ENCODE measurements at places on chromosomes 1 and 21.
A peak's percentile ranks its signal among the peaks of the same experiment; 100 is the strongest.

- no peak for DNase-seq
These were observed 121.2 kb upstream of the KCNJ6 start for GRCh38 chr21:38037416-38037815.

DNA sequence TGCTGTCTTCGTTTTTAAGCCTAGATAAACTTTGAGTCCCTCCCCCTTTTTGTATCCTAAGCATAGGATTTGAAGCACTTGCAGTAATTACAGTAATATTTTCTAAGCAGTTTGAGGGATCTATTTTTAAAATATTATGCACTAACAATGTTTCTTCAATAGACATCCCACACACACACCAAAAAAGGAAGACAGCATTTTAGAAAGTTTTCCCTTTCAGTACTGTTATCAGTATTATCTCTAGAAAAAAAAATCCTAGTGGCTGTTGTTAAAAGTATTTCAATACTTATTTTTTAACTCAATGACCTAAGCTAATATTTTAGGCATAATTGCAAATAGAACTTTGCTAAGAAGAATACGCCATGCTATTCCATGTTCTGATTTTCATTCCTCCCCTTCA is 15.1 kb downstream of the MCOLN3 start:
- no peak for DNase-seq

GRCh38 chr1:172041102-172041501 is 199.8 kb downstream of the DNM3 start:
- DNase-seq: no peak

DNA sequence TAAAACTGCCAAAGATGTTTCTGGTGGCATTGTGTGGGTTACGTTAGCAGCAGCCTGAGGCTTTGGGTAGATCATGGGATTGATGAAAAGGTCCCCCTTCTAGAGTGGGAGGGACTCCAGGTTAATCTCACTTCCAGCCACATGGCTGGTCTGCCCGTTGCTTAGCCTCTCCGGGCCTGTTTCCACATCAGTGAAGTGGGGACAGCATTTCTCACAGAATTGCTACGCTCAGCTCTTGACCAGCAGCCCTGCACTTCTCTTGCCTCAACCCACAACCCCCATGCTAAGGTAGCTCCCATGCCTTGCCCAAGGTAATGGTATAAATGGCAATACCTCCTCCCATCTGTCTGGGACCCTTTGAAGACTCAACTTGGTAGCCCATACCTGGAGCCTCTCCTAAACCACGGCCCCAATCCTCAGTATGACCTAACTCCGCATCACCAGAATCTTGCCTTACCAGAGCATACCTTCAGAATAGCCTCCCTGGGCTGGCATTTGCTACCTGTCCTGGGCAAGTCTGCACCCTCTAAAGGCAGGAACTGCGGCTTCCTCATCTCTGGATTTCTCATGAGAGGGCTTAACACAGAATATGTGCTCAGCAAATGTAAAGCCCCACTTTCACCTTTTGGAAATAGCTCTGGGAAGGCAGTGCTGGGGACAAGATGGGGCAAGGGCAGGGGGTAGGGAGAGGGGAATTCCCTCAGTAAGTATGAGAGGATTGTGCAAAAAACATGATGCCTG is 10.9 kb upstream of the GUCA2A start:
- no peak for DNase-seq

DNA sequence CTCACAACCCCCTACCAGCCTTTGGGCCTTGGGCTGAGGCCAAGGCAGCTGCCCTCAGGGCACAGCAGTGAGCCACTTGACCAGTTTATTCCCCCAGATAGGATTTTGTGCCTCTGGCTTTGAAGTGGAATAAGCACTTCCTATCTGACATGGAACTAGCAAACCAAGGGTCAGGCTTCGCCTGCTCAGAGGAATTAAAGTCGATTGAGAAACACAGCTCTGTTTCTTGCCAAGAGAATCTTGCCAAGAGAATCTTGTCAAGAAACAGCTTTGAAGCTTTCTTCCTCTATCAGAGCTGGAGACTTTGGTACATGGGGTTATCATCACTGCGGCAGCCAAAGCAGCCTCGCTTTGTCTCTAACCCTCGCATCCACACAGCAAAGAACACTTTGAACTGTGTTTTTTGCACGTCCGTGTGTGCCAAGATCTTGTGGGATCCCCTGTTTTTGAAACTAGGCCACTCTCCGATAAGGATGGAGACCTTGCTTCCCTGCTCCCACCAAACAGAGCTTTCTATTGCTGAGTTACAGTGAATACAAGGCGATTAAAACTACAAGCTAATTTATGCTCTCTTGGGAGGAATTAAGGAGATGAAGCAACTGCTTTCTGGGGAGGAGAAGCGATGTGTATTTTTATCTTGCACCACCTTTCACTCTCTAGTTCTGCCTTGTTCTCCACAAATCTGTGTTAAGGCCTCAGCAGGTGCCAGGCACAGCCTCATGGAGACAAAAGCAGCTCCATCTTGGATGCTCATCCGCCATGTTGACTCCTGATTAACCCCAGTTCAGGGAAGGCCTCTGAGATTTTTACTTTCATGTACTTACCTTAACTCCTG is 67.3 kb downstream of the RHOU start:
- DNase-seq: no peak

DNA sequence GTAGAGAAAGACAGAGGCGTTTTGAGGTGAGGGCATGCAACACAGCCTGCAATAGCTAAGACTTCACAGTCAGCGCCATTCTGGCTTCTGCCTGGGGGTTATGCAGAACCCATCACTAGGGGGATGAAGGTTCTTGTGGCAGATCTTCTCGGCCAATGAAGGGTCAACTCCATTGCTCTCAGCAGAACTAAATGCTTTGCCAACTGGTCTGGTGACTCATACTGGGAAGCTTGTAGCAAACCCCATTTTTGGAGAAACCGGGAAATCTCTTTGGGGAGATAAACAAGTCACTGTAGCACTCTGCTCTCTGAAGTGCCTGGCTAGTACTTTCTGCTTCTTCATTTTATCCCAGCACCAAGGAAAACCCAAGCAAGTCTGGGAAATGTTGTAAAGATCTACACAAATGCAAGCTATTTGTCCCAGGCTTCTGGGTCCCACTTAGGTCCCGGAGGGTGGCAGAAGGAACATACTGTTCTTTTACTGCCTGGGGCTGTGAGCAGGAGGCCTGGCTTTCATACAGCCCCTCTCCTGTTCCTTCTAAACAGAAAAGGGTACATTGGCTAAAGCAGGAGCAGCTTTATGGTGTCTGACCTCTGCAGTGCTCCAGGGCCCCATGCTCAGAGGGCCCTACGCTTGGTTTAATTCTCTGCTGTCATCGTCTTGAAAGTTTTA is 28.8 kb downstream of the SHISA4 start:
- no peak for DNase-seq

GRCh38 chr21:31606081-31606874 is 53.2 kb upstream of the SOD1 start:
- no peak for DNase-seq

GRCh38 chr1:60699325-60699724 is 383.0 kb upstream of the NFIA start:
- DNase-seq: no peak

GRCh38 chr1:231665726-231666125 is 39.1 kb downstream of the DISC1 start:
- DNase-seq: no peak

DNA sequence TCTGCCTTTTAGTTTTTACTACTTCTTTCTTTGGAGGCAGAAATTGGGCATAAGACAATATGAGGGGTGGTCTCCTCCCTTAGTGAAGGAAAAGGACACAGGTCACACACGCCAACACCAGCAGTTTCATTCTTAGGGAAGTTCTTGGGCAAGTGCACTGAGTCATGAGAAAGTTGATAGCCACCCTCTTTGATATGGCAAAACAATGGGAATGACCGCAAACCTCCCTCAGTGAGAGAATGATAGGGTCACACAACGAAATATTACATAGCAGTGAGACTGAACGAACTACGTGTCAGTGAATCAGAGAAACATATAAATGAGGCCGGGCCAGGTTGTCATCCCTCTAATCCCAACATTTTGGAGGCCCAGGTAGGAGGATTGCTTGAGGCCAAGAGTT is 20.0 kb downstream of the IL6R start:
- no peak for DNase-seq

DNA sequence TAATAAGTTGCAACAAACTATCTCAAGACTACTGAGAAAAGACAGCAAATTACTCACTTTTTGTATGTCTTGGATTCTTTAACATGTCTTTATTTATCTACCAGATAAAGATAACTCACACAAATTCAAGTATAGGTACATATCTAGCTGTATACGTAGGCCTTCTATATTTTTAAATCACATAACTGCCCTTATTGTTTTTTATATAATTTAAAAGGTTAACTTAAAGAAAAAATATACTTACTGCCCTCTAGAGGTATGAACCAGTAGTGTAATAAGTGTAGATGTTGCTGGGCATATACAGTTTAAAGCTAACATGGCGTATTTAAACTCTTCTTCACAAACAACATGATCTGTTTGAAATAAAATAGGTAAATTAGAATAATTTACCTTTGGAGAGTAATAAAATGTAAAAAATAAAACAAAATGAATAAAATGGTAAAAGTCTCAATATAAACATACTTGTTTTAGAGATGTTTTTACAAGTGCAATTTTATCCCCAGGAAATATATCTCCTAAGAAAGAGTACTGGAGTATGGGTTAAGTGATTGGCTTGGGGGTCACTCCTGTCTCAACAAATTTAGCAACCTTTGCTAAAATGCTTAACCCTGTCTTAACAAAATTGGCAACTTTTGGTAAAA is 235.2 kb downstream of the KCNT2 start:
- peak; percentile 67 for DNase-seq

DNA sequence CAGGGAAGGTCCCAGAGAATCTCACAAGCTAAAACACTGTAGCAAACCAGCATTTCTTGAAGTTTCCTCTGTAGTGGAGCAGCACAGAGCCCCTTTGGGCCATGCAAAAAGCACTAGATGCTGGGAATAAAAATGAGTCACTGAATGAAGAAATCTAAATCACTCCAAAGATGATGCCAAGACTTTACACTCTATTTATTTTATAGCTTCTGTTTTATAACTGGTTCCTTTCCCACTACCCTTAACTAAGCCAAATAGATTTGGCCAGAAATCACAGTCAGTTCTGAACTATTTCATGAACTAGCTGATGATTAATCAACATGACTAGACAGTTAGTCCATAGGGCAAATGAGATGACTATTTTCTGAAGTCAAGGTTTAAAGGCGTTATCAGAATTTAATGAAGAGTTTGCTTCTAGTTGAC is 89.5 kb downstream of the SCMH1 start:
- DNase-seq: no peak

- no peak for DNase-seq
These were observed 13.6 kb downstream of the PCNX2 start for GRCh38 chr1:233281711-233282581.

GRCh38 chr1:109884242-109884891 is 26.3 kb upstream of the CSF1 start:
- DNase-seq: no peak

DNA sequence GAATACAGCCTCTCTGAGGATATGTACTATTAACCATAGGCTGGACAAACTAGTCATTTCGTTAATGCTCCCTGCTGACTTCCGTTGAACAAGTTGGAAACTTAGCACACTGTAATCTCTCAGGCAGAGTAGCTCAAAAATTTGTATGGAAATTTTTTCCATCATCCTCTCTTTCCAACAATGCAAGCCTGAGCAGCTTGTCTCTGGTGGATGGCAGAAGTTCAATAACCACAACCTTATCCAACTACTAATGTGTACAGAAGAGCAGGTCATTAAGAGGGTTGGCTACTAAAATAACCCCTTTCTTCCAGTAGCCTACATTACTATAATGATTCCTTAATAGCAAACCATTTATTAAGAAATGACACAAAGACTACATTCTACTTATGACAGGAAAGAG is 262.3 kb downstream of the NFIA start:
- no peak for DNase-seq

- DNase-seq: no peak
These were observed 167.0 kb downstream of the TSEN15 start for GRCh38 chr1:184218458-184219075.

- no peak for DNase-seq
These were observed 70.9 kb downstream of the ITPKB start for GRCh38 chr1:226668173-226668560.

DNA sequence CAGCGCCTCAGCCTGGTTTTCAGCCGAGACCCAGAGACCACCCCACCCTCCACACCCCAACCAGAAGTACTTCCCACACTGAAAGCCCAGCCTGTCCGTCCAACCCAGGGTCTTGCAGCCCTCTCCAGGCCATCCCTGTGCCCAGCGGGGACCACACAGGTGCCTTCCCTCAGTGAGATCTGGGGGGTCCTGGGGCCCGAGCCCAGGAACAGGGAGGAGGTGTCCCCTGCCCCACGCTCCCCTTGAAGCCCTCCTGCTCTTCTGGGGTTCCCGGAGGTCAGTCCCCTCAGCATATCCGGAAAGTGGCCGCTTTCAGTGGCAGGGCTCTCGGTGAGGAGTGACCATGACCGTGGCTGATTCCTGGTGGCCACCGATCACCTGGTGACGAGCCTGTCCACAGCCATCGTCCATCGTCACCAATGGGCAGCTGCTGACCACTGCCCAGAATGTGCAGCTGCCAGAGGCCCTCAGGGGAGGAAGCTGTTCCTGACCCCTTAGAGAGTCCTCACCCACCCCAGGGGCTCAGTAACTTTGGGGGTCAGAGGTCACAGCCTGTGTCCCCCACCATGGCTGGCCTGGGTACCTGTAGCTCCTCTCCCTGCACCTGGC is 3.4 kb downstream of the TMEM240 start:
- no peak for DNase-seq

DNA sequence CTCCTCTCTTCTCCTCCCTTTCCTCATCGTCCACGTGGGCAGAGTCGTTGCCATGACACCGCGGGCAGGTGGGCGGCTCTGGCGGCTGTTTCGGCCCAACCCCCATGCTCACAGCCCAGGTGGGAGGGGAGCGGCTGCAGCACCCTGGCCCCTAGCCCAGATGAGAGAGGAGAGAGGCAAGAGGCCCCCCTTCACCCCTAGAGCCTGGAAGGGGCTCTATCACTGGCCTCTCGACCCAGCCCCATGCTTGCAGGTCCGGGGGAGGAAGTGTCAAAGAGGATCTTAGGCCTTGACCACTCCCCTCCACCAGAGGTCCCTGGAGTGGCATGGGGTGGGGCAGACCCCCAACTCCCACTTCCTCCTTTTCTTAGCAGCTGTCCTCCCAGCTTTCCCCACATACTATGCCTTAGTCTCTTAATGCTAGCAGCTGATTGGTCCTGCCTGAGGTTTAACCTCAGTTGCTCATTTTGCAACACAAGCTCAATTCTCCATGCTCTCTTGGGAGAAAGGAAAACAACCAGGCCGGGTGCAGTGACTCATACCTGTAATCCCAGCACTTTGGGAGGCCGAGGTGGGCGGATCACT is 10.4 kb downstream of the DLGAP3 start:
- peak; percentile 56 for DNase-seq

- no peak for DNase-seq
These were observed 210.3 kb upstream of the CACYBP start for GRCh38 chr1:174789399-174789798.

All from NAMALWA (cell line).